LNCaP clone FGC (cell line): ENCODE measurements at places on chromosomes 13 and 19.
A peak's percentile ranks its signal among the peaks of the same experiment; 100 is the strongest.

- peak; percentile 26 for DNase-seq
Observed at GRCh38 chr13:30463787-30464495, 1.8 kb downstream of the HMGB1 start.

- no peak for DNase-seq
Observed at GRCh38 chr13:85626603-85627002, 172.6 kb downstream of the SLITRK6 start.

- no peak for DNase-seq
Observed at GRCh38 chr13:40389081-40389641, 277.3 kb downstream of the FOXO1 start.

DNA sequence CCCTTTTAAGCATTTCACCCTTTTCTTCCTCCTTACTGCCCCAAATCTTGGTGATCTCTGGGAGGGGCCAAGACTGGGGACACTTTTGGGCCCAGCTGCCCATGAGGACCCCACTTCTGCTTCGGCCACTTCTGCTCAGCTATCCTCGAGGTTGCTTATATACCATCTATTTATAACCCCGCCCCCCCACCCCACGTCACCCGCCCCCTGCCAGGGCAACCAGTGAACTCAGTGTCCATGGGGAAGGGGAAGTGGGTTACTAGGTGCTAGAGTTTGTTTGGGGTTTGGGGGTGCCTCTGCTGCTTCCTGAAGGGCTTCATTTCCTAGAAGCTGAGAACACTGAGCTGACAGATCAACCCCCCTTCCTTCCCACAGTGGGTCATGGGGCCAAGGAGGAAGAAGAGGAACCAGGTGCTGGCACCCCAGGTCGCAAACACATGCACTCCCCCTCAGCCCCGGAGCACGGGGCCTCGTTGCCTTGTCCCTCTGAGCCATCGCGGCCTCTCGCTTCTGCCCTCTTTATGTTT, 6.1 kb upstream of the ADGRE5 start:
- DNase-seq, result no peak

- DNase-seq, result no peak
Observed at GRCh38 chr19:3073159-3073563, 10.9 kb upstream of the TLE5 start.

- DNase-seq, result no peak
Observed at GRCh38 chr19:34214040-34214439, 40.3 kb upstream of the GARRE1 start.

- no peak for DNase-seq
Observed at GRCh38 chr19:43498233-43498842, 6.2 kb downstream of the PHLDB3 start.

GRCh38 chr13:80931766-80932165, 590.8 kb upstream of the SPRY2 start:
- no peak for DNase-seq

DNA sequence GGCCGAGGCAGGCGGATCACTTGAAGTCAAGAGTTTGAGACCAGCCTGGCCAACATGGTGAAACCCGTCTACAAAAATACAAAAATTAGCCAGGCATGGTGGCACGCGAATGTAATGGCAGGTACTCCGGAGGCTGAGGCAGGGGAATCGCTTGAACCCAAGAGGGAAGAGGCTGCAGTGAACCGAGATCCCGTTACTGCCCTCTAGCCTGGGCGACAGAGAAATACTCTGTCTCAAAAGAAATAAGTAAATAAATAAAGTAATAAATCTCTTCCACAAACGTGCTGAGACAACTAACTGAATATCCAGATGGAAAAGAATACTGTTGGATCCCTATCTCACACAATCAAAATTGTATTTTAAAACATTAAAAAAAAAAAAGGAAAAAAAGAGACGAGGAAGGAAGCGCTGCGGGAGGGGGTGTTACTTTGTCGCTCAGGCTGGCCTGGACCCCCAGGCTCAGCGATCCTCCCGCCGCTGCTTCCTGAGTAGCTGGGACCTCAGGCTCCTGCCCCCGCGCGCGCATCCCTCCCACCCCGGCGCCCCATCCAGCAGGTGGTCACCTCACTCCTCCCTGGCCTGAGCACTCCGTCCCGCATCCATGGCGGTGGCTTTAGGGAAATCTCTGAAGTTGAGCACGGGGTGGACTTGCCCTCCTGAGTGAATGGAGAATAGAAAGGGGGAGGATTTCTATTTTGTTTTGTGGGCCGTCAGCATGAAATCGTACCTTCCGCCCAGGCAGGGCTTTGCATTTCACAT, 628 bp upstream of the ZNF813 start:
- DNase-seq, result no peak

DNA sequence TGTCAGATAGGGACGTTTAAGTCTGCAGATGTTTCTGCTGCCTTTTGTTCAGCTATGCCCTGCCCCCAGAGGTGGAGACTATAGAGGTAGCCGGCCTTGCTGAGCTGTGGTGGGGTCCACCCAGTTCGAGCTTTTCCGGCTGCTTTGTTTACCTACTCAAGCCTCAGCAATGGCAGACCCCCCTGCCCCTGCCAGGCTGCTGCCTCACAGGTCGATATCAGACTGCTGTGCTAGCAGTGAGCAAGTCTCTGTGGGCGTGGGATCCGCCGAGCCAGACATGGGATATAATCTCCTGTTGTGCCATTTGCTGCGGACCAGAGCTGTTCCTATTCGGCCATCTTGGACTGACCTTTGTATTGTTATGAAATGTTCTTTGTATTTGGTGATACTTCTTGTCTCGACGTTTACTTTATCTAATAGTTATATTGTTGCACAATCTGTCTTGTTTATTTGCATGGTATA, 46.3 kb downstream of the NBEA start:
- no peak for DNase-seq

DNA sequence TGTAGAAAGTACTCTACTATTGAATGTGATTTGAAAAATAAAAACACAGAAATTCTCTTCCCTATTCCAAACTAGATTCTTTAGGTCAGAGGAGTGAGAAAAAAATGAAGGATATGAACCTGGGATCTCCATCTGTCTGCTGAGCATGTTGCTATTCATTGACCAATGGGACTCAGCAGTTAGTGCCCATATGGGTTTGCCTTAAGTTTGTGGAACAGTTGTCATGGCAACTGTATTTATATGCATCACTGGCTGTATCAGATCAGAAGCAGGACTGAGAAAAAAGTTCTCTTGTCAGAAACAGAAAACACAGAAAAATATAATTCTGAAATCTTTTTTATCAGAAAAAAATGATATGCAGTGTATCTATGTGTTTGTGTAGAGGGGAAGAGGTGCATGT, 73.3 kb upstream of the ATXN8OS start:
- DNase-seq, result no peak

DNA sequence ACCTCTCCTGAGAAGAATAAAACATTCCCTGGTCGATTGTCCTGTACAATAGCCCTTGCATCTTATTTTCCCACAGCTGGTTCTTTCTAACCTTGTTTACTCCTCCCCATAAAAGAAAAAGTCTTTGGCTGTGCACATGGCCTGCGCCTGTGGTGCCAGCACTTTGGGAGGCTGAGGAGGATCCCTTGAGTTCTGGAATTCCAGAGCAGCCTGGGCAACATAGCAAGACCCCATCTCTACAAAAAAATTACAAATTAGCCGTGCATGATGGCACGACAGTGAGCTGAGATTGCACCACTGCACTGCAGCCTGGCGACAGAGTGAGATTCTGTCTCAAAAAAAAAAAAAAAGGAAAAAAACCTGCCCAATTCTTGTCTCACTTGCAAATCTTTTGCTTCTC, 7.2 kb upstream of the NUP62 start:
- DNase-seq, result no peak

- DNase-seq, result no peak
Observed at GRCh38 chr19:47497821-47498520, 14.0 kb upstream of the KPTN start.

DNA sequence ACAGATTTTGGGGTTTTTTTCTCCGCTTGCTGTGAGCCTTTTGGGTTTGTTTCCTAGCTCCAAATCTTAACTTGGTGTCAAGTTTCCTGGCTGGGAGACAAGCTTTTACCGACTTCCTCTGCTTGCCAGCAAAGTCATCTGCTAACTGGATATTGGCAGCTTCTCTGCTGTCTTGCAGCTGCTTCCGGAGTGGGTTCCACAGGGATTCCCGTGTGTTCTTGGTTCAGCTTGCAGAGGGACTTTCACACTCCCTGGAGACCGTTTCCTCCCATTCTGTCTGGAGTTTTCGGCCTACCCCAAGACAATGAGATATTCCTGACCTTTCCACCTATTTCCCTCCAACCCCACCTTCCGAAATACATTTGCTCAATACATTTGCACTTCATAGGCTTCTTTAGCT, 2.2 kb upstream of the COLGALT1 start:
- DNase-seq, result peak; percentile 42

DNA sequence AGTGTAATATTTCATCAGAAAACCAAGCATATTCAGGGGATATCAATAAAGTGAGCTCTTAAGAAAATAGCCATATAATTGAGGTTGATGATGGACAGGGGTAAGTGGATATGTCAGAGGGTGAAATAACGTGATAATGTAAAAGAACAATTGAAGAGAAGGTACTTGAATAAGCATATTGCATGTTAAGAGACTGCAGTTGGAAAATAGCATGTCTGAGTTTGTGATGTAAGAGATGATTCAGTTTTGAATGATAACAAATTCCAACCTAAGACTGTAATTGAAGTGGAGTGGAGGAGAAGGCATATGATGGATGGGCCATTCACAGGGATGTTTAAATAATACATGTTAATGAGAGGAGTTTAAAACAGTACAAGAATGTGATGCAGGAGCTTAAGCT, 1633.5 kb downstream of the SLITRK1 start:
- DNase-seq, result no peak

- DNase-seq, result peak; percentile 10
Observed at GRCh38 chr13:41652735-41653361, 195.5 kb downstream of the RGCC start.

DNA sequence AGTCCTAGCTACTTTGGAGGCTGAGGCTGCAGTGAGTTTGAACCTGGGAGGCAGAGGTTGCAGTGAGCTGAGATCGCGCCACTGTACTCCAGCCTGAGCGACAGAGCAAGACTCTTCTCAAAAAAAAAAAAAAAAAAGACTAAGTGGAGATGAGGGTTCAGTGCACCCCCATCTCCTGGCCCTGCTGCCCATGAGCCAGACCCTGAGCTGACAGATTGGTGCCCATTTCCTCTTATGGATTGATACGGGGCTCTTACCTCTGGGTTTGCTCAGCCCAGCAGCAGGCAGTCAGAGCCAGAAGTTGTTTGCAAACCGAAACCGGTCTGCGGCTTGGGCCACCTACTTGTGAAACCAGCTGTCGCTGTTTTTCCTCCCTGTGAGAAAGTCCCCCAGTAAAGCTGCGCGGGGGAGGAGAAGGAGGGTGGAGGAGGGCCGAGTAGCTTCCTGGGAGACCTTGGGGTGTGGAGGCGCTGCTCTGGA, 36.9 kb downstream of the ARRDC2 start:
- DNase-seq, result no peak

DNA sequence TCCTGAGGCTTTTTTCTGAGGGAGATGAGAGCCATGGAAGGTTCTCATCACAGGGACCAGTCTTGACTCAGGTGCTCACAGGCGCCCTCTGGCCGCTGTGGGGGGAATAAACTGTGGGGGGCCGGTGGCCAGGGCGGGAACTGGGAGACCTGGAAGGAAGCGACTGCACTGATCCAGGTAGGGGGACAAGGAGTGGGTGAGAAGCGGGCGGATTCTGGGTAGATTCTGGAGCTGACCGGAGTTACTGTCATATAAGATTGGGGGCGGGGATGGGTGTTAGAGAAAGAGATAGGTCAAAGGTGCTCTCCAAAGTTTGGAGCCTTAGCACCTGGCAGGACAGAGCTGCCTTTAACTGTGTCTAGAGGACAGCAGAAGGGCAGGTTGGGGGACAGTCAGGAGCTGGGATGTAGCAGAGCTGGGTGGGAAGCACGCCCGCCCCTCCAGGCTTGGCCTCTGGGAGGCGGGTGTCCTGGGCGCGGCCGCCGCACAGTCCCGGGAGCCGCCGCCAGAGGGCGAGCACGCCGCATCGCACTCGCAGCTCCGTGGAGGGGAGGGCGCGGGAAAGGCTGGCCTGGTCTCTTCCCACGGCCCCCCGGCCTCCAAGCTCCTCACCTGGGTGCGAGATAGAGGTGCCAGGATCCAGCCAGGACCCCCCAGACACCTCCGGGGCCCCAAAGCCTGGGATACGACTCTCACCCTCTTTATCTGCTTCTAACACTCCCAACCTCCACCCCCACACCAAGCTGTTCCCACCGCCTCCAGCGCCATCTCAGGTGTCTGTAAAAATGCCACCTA, 4.2 kb upstream of the DAND5 start:
- DNase-seq, result no peak

- DNase-seq, result no peak
Observed at GRCh38 chr19:12994701-12995595, at the start of gene NFIX. TSS of gene NFIX (plus strand) at chr19:12995475. CDS start at chr19:12995838, 363 bp downstream.

DNA sequence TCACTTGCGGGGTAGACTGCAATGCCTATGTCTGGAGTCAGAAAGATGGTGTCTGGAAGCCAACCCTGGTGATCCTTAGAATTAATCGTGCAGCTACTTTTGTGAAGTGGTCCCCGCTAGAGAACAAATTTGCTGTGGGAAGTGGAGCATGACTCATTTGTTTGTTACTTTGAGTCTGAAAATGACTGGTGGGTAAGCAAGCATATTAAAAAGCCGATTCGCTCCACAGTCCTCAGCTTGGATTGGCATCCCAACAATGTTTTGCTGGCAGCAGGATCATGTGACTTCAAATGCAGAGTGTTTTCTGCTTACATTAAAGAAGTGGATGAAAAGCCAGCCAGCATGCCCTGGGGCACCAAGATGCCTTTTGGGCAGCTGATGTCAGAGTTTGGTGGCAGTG, 9.5 kb upstream of the ERVV-1 start:
- no peak for DNase-seq

DNA sequence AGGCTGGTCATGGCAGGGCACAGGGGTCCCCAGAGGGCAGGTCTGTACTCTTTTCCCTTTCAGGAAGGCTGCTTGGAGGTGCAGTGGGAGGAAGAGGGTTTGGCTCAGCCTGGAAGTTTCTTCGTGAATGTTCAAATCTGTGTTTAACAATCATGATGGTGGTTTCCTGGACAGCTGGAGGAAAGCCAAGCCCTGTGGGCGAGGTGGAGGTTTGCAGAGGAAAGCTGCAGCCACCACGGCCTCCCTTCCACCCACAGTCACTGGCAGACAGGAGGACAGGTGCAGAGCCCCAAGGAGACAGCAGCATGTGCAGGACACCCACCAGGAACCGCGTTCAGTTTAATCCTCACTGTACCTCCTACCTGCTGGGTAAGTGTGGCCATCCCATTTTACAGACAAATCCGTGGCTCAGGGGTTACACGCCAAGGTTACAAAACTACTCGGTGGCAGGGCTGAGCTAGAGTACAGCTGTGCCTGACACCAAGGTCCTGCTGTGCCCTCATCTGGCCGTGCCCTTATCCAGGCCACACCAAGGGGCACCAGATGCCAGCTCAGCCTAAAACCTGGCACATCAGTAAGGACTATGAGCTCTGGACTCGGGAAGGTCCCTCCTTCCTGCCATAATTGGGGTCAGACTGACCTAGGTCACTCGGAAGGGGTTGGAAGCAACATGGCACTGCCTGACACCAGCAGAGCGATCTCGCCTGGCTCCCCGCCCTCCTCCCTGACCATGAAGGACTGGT, 34.1 kb downstream of the SUGP2 start:
- DNase-seq, result no peak

- no peak for DNase-seq
Observed at GRCh38 chr13:79880818-79881217, 399.9 kb downstream of the NDFIP2 start.

- no peak for DNase-seq
Observed at GRCh38 chr19:3338541-3339181, 27.7 kb upstream of the NFIC start.
